ENCODE measurements at places on chromosomes 13 and 19.

- DNase-seq, result no peak
These were observed 21.4 kb downstream of the LCP1 start for GRCh38 chr13:46160471-46161066.

GRCh38 chr19:23698711-23699520, 11.9 kb upstream of the ZNF675 start:
- DNase-seq, result no peak

DNA sequence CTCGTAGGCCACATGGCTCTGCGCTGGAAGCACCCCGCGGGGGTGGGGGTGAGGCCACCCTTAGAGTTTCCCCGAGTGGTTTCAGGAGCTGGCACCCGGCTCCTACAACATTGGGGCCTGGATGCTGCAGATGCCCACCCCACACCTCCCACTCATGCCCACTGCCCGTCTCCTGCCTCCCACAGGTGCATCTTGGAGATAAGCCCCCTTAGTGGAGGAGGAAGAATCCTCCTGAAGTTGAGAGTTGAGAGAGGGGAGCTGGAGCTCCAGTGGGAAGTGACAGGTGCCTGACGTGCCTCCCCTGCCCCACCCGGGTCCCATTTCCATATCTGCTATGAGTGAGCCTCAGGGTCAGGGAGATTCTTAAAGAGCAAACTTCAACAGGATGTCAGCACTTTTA, 341.3 kb downstream of the TEX29 start:
- DNase-seq, result no peak

DNA sequence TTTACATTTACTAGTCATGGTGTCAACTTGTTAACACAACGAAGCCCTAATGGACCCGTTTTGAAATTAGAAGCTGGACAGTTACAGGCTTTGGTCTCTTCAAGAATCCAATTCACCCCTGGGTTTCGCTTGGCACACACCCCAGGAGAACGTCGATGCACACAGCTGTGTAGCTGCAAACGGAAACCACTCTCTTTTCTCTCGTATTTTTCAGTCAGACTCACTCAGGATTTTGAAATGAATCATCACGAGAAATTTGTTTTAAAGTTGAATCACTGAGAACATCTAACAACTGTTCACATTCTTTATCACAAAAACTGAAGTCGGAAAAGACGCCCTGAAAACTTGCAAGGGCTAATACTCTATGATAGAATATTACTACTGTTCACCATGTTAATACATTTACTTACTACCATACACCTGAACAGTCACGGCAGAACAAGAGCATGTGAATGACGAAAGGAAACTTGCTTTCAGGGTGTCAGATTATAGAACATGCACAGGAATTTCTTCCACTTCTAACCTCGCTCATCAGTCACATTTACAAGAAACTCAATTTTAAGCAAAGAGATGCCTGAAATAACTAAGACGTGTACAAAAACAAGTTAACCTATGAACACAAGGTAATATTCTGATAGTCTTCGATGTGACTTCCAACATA, 4.7 kb downstream of the PNMA8A start:
- DNase-seq, result no peak

- no peak for DNase-seq
These were observed 20.7 kb downstream of the SH3GL1 start for GRCh38 chr19:4379383-4380253.

- DNase-seq, result no peak
These were observed 107.2 kb downstream of the UQCRFS1 start for GRCh38 chr19:29105629-29106292.

GRCh38 chr13:27476943-27477703, 26.8 kb upstream of the MTIF3 start:
- DNase-seq, result no peak

- DNase-seq, result no peak
These were observed 160.5 kb downstream of the STK24 start for GRCh38 chr13:98416408-98416807.

DNA sequence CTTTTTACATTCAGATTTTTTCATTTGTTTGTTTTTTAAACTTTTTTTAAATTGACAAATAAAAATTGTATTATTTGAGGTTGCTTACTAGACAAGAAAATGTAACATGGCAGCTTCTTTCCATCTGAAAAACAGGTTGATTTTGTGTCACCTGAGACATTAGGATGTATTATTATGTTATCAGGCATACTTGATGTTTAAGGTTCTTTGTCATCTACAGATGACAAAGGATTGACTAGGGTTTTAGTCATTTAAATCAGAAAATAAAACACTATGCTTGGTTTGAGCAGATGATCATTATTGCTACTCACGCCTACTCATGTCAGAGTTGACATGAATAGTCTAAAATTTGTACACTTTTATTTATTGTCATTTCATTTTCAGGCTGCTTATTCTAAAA, 1494.5 kb downstream of the SLITRK5 start:
- DNase-seq, result no peak

GRCh38 chr19:18684642-18684993, 1.1 kb downstream of the CRTC1 start:
- no peak for DNase-seq

- DNase-seq, result no peak
These were observed 265.1 kb upstream of the EDNRB start for GRCh38 chr13:78183732-78184131.

- no peak for DNase-seq
These were observed 250.3 kb upstream of the HTR2A start for GRCh38 chr13:47146991-47147811.

GRCh38 chr19:35070471-35070870, 28.9 kb downstream of the HPN start:
- no peak for DNase-seq

- DNase-seq, result no peak
These were observed 2.9 kb upstream of the C2CD4C start for GRCh38 chr19:411723-412355.

GRCh38 chr19:11382898-11383705, 1.0 kb downstream of the EPOR start:
- no peak for DNase-seq

GRCh38 chr13:49292742-49293486, 45.2 kb downstream of the CDADC1 start:
- DNase-seq, result no peak
